Activated CD4-positive, alpha-beta T cell treated with anti-CD3 and anti-CD28 coated beads, Interleukin-2, amount 50 U/mL, for 16 hours (primary cell): ENCODE measurements at places on chromosomes 2 and 18.
A peak's percentile ranks its signal among the peaks of the same experiment; 100 is the strongest.

DNA sequence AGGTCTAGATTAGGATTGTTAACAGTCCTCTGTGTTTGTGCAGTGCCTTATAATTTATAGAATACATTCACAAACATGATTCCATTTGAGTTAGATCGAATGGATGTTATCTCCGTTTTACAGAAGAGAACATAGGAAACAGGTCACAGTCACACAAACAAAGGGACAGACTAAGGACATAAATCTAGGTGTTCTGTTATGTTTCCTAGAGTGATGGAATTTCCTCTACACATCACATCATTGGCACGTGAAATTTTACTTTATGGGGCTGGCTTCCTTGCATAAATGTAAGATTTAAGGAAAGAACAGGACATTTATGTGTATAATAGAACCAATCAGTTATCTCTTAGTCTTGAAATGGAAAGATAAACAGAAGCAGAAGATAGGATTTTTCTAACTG is 6.4 kb downstream of the TRIM54 start:
- no peak for DNase-seq

DNA sequence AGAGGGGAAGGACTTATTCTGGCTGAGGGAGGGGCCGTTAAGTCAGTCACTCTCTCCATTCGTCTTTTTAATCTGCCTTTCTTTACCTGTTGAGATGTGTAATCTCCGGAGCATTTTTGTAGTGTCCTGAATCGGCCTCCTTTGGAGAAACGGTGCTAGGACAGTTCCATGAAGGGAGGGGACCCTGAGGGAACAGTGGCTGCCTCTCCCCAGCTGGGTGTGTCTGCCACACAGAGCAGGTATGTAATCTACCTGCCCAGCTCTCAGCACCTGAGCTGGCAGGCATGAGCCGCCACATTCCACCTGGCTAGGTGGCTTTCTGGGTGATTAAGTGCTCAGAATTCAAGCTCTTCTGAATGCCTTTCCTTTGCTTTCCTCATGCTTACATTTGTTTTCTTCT is 131.2 kb downstream of the WDSUB1 start:
- no peak for DNase-seq

- DNase-seq: no peak
Measured at GRCh38 chr2:44906972-44907371, 34.5 kb upstream of the SIX3 start.

GRCh38 chr2:88018909-88019308 is 2.6 kb upstream of the RNU2-63P start:
- no peak for DNase-seq

DNA sequence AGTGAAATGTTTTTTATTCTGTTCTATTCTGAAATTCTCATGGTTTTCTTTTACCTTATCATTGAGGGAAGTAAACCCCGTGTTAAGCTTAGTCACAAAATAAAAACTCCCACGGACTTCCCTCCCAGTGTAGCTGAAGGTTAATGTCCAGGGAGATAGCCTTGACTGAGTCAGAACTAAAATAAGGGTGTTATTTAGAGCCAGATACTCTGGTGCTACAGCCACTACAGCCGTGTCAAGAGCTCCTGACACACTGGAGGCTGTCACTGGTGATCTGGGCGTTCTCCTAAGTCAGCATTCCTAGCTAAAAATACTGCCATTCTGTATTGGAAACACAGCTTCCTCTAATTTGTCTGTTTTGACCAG is 82.0 kb upstream of the RANBP2 start:
- no peak for DNase-seq

GRCh38 chr18:78790960-78791359 is 188.7 kb upstream of the SALL3 start:
- no peak for DNase-seq

DNA sequence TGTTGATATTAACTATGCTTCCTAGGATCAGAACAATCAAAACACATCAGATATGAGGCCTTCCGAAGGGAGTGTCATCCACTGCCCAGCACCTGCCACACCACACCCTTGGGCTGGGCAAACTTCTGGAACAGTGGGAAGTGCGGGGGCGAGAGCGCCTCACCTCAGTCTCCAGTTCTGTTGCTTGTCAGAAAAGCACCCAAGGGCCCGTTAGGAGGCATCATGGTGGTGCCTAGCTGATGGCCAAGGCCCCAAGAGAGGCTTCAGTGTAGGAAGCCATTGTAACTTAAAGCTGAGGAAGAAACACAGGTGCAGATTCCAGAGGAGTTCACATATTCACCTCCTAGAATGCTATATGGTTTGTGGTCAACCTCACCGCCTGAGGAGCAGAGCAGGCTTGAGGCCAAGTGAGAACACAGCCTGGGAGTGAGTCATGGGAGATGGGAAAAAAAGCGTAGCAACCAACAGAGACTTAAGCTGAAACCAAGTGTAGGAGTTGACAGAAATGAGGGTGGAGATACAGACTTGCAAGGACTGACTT is 85.1 kb upstream of the ATL2 start:
- peak; percentile 58 for DNase-seq

DNA sequence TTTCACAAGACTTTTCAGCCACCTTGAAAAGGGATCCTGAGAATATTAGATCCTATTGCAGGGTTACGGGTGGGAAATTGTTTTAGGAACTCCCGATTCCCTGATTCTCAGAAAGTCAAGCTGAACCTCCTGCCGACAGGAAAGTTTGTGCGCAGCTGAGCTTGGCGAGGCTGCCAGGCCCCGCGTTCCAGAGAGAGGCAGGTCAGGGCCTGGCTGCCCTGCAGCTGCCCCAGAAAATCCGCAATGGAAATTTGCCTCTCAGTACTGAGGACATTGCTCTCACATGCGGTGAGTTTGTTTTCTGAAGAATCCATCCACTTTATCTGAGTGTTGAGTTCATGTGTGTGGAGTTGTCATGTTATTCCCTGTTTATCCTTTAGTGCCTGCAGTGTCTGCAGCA is 144.2 kb downstream of the RTP5 start:
- DNase-seq: no peak

GRCh38 chr2:105934467-105934866 is 189.8 kb downstream of the NCK2 start:
- DNase-seq: peak; percentile 67

- DNase-seq: no peak
Measured at GRCh38 chr2:96918754-96919550, 49.1 kb upstream of the SEMA4C start.

GRCh38 chr18:46868169-46868921 is 49.0 kb downstream of the PIAS2 start:
- DNase-seq: no peak

GRCh38 chr2:174518395-174518794 is 31.6 kb upstream of the GPR155 start:
- DNase-seq: no peak

DNA sequence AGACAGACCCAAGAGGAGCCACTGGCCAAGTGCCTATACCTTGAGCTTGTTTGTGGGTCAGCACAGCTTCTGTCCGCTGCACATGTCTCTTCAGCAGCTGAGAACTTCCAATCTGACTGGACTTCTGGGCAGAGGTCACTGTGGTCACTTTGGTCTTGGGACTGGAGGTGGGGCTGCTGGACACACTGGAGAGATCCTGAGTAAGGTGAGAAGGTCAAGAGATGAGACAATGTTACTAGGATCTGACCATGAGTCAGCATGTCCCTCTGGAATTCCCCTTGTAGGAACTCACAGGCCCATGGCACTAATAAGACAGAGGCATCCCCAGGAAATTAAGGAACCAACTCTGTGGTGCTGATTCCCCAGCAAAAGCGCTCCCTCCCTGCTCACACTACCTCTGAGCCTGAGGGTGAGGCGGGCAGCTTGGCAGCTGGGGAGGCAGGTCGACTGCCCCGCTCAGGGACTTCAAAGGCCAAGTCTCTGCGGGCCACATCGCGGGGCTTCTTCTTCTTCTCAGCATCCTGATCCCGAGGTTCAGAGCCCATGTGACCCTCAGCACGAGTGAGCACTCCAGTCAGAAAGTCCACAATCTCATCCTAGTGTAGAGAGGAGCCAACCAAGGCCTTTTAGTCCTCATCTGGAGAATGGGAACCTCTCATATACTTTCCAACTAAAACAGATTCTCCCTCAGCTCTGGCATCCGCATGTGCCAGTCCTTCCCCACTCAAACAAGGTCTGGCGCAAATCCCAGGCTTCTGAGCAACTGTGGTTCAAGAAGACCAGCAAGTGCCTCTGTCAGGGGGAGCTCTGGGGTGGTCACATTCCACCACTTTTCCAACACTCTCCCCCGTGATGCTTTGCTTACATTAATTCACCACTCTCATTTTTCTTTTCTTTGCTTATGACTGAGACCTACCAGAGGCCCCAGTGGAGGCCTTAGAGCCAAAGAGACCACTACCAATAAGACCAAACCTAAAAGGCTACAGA is 29.4 kb downstream of the KANSL3 start:
- DNase-seq: no peak

DNA sequence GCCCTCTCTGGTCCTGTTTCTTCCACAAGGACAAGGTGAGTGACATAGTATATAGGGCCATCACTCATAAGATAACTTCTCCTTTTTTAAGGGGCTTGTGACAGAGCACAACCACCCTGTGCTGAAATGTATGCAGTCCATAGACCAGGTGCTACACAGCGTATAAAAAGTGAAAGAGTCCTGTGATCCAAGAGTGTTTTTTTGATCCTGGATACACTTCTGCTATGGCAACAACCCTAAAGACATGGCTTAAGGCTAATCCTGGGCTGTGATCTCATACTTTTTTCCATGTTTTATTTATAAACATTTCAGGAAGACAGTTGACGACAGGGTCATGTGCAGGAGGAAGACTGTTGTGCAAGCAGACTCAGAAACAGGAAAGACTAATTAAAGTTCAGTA is 400.5 kb upstream of the TCF4 start:
- no peak for DNase-seq

DNA sequence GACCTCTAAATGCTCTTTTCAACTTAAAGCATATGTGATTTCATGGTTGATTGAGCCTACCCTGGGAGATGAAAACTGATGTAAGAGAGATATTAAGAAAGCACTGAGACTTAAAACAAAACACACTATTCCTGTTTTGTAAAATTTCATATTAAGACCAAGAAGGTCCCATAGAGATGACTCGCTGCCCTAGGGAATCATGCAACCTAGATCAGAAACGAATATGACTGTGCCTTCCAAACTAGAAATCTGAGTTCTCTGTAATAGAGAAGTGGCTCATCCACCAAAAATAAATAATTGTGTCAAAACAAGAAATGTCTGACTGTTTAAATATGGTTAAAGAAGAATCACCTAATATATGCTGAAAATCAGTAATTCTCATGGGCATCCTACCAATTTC is 776.8 kb upstream of the SOX11 start:
- no peak for DNase-seq

DNA sequence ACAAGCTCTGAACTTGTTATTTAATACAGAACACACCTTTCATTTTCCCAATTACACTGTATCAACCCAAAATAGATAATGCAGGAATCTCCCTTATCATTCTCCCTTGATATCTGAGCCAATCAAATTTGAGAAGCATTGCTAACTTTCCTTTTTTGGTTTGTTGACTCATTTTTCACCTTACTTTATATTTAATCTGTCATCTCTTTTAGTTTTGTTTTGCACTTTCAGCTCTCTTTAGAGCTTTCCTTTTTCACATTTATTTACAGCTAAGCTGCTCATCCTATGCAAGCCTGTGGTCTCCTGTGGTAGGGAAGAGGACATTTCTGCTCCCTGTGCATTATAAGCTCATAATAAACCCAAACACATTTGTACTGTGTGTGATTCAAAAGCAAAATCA is 50.1 kb downstream of the ITGAV start:
- DNase-seq: peak; percentile 52

DNA sequence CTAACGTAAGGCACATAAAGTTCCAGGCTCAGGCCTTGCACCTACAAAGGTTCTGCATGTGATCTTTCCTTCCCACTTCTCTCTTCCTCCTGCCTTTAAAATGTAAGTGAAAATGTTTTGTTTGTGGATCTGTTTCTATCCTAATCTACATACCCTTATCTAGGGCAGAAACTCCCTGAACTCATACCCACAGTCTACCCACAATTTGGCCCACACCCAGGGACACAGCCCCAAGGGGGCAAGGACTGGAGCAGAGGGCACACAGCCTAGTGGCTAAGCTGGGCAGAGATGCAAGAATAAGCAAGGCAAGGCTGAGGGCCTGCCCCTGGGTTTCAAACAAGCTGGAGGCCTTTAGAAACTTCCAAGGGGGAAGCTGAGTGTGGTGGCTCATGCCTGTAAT is 71.0 kb downstream of the HS1BP3 start:
- no peak for DNase-seq

DNA sequence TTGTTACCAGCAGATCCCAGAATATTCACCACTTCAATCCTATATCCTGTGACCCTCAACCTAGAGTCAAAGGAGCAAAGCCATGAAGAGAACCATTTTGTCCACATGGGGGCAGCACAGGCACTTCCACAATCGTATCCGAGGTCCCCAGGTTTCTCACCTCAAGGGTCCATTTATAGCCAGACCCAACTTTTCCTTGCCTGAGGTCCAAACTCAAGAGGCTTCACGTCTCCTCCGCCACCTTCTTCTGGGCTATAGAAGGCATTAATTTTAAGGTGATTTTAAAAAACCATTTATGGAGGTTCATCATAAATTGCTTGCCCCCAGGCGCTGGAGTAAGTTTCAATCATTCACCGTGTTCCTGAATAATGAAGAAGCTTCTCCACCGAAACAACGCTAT is 111.6 kb upstream of the NABP1 start:
- peak; percentile 70 for DNase-seq

- DNase-seq: no peak
Measured at GRCh38 chr18:59464486-59464885, 105.4 kb upstream of the LMAN1 start.

GRCh38 chr2:232482301-232483238 is 5.1 kb downstream of the ECEL1 start:
- no peak for DNase-seq

DNA sequence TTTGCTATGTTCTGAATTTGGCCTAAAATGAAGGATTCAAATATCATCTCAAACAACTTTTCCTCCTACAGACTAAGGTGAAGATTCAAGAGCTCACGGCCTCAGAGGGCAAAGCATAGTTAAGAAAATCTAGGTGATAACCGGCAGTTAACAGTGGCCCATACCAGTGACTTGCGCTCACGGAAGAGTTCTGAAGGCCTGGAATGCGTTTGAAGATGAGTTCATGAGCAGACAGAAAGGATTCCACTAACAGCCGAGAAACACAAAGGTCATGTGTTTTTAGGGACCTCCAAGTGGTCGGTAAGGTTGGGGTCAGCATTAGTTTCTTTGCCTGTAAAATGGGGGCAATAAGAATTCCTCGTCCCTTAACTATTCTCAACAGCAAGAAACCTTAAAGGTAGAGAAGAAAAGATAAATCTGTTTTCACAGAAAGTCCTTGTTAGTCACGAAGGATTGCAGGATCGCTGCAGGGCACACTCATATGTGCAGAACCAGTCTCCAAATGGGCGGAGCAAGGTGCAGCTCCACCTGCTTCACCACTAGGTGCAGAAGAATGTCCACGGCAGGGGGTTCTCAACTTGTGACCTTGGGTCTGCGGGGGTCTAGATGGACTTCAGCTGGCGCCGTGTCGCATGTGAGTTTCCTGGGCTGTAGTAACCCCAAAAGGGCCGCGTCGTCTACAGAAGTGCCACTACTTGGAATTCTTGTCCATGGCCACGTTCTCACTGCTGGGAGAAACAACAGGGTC is 708 bp upstream of the RPIA start:
- DNase-seq: peak; percentile 54

GRCh38 chr2:152510621-152511020 is 175.6 kb downstream of the FMNL2 start:
- no peak for DNase-seq

- DNase-seq: no peak
Measured at GRCh38 chr2:37837628-37838328, 87.3 kb upstream of the RMDN2 start.

- DNase-seq: no peak
Measured at GRCh38 chr18:62279561-62279960, 45.5 kb upstream of the TNFRSF11A start.
